Calu3 (cell line): ENCODE measurements at places on chromosomes 16 and 17. TPM values are rescaled to one million over a fixed set of nuclear protein-coding genes. Genes with fewer than 3 reads are reported as not detected.

DNA sequence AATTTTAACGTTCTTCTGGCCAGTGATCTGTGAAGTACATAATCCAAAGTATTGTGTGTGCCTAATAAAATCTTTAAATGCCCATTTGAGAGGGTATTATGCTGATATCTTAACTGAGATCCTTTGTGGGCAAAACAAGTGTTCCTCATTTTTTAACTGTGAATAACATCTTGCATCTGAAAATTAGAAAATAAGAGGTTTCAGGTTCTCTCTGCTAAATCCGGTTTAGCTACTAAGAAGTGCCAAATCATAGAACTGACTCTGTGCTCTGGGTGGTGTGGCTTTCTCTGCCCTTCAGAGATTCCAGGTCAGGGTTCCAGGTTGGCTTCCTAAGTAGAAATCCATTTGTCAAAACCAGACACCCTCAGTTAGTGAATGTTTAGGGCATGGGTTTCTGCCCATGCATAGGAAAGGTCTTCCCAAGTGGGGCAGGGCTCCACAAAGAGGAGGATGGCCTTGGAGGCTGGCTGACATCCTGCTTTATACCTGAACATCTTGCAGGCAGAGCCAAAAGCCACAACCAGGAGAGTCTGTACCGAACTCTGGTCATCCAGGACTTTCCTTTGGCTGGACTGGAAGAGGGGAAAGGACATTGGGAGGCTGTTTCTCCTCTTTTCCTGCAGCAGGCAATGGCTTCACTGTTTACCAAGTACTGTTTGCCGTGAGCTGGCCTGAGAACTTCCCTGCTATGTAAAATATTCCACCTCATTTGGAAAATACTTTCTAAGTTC lies 8.5 kb downstream of the ALDH3A2 start:
- H3K27ac ChIP-seq, result no peak overlapping the region
- H3K36me3 ChIP-seq, result no peaks in the 10 kb centered on the region
- peaks cover 13% of the 10 kb centered on the region for H3K4me1 ChIP-seq
- H3K27me3 ChIP-seq, result no peaks in the 10 kb centered on the region

DNA sequence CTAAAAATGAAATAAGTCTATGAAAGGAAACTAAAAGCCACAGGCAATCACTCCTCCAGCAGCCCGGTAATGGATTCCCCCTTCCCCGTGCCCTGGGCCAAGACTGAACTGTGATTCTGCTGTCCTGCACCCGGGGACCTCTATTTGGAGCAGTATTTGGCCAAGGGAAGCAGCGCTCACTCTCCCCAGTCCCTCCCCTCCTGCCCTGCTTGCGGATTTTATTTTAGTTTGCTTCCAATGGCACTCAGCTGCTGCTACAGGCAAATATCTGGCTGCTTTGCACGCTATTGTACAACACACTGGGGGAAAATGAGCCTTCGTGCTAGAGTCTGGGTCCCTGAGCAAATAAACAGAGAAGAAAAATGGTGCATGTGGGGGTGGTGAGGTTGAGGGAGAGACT lies 975.7 kb upstream of the RBFOX1 start:
- no peak overlapping the region for H3K27ac ChIP-seq
- H3K4me1 ChIP-seq, result no peaks in the 10 kb centered on the region
- no peak for DNase-seq
- H3K4me3 ChIP-seq, result no peak overlapping the region
- H3K36me3 ChIP-seq, result no peaks in the 10 kb centered on the region
- no peaks in the 10 kb centered on the region for H3K27me3 ChIP-seq

DNA sequence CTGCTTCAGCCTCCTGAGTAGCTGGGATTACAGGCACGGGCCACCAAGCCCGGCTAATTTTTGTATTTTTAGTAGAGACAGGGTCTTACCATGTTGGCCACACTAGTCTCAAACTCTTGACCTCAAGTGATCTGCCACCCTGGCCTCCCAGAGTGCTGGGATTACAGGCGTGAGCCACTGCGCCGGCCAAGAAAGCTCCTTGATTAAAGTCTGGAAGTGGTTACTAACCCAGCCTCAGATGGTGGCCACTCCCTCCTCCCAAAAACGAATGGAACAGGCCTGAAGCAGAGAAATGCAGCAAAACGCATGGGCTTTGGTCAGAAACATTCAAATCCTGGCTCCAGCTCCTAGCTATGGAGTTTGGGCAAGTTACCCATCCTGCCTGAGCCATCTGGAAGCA lies 11.3 kb downstream of the FKBP10 start:
- DNase-seq, result no peak
- H3K4me1 ChIP-seq, result no peaks in the 10 kb centered on the region
- H3K27ac ChIP-seq, result no peak overlapping the region
- H3K36me3 ChIP-seq, result peaks cover 25% of the 10 kb centered on the region

DNA sequence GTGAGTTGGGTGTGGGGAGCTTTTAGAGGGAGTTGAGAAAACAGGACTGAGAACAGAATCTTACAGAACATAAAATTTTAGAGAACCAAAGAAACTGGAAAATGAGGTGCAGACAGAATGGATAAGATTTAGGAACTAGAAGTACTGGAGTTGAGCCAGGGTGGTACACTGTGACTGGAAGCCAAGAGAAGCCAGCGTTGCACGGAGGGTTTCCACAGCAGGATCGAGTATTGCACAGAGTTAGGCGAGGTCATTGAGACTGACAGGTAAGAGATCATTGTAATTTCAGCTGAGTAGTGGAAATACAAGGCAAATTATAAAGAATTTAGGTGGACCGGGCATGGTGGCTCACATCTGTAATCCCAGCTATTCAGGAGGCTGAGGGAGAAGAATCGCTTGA lies 6.6 kb downstream of the GSDMA start:
- peaks cover 21% of the 10 kb centered on the region for H3K36me3 ChIP-seq
- DNase-seq, result peak; percentile 73
- H3K27ac ChIP-seq, result no peak overlapping the region
- peaks cover 26% of the 10 kb centered on the region for H3K4me1 ChIP-seq
- no peak overlapping the region for H3K4me3 ChIP-seq

- H3K27me3 ChIP-seq, result no peaks in the 10 kb centered on the region
- no peak overlapping the region for H3K4me3 ChIP-seq
Observed at GRCh38 chr16:84888450-84888849, 68.7 kb downstream of the CRISPLD2 start.

DNA sequence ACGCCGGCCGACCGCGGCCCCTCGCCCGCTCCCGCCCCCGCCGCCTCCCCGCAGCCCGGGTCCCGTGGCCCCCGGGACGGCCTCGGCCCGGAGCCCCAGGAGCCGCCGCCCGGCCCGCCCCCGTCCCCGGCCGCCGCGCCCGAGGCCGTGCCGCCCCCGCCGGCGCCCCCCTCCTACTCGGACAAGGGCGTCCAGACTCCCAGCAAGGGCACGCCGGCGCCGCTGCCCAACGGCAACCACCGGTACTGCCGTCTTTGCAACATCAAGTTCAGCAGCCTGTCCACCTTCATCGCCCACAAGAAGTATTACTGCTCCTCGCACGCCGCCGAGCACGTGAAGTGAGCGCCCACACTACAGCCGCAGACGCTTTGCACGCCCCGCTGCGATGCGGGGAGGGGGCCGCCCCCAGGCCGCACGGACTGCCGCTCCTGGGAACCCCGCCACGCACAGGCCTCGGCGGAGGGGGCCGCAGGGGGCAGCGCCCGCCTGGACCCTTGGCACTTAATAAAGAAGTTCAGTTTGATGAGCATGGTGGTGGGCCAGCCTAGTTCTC lies 35.5 kb upstream of the ZC3H18 start:
- no peak overlapping the region for H3K4me3 ChIP-seq
- no peaks in the 10 kb centered on the region for H3K4me1 ChIP-seq
- H3K27ac ChIP-seq, result no peak overlapping the region
- DNase-seq, result no peak
- peaks cover 35% of the 10 kb centered on the region for H3K27me3 ChIP-seq

DNA sequence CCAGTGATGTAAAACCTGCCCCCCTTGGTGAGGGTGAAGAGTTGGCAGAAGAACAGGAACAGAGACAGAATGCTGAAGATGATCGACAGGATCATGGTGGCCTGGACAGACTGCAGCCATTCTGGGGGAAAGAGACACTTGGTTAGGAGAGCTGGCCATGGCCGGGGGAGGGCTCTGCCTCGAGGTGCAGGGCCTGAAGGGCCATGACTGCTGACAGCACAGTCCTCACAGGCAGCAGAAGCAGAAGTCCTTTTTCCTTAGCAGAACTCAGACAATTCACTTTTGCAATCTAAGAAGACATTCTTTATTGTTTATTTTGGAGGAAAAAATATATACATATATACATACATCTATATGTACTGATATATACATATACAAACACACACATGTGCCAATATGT lies 25.6 kb downstream of the PMP22 start:
- no peak for DNase-seq
- no peak overlapping the region for H3K27ac ChIP-seq
- no peaks in the 10 kb centered on the region for H3K27me3 ChIP-seq
- no peaks in the 10 kb centered on the region for H3K4me1 ChIP-seq

DNA sequence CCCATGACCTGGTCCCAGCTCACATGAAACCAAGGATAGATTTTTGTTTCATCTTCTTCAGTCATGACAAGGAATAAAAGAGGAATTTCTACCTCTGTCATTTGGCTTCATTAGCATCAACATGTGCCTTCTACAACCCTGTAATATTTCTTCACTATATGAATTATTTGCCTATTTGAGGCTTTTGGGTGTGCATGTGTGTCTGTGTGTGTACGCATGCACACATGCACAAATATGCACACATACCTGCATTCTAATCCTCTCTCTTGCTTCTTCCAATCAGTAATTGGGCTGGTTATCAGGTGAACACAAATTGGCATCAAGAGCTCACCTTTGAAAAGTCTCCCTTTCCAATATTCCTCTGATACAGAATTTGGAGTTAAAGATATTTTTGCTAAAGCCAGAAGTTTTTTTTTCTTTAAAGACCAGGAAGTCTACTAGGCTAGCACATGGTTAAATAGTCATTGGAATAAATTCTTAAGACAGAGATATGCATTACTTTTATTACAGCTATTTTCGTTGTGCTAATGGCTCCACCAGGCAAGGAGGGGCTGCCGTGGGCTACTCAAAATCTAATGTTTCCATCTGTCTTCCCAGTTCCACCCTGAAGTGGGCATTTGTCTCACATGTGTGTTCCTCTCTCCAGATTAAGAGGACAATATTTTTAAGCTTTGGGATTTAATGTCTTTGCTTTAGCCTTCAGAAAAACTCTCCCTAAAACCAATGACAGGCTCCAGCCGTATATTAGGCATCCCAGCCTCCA lies 547.2 kb upstream of the CDH5 start:
- no peaks in the 10 kb centered on the region for H3K4me1 ChIP-seq
- DNase-seq, result no peak
- peaks cover 13% of the 10 kb centered on the region for H3K27me3 ChIP-seq
- H3K27ac ChIP-seq, result no peak overlapping the region
- H3K4me3 ChIP-seq, result no peak overlapping the region

DNA sequence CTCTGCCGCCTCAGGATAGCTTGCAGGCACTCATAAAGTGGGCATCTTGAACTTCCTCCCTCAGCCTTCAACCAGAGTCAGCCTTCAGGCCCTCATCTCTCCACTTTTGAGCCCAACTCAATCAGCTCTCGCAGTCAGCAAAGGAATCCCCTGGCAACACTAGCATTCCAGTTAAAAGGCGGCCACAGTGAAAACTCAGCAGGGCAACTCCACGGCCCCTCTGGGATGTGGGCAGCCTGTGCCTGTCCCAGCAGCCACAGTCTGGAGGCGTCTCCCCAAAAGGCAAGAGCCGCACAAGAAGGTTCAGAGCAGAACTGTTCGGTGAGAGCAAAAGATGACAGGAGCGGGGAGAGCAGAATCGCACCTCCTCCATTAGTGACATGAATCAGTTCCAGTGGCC lies 9.0 kb downstream of the TMEM11 start:
- no peaks in the 10 kb centered on the region for H3K27me3 ChIP-seq
- no peaks in the 10 kb centered on the region for H3K4me1 ChIP-seq
- H3K36me3 ChIP-seq, result no peaks in the 10 kb centered on the region
- H3K27ac ChIP-seq, result no peak overlapping the region

DNA sequence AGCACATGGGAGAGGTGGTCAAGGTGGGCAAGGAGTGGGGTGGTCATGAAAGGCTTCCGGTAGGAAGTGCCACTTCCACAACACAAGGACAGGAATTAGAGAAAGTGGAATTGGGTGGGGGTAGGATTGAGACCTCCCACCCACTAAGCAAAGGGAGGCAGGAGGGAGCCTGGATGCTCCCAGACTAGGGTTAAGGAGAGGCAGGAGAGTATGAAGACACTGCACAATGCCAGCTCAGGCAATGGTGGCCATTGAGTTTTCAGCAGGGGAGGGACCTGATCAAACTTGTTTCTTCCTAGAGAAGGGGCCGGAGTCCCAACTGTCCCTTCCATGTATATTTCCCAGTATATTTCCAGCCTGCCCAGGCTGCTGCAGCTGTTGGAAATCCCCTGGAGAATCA lies 3.1 kb upstream of the RAB11FIP4 start:
- DNase-seq, result no peak
- peaks cover 32% of the 10 kb centered on the region for H3K27me3 ChIP-seq
- no peaks in the 10 kb centered on the region for H3K4me1 ChIP-seq

DNA sequence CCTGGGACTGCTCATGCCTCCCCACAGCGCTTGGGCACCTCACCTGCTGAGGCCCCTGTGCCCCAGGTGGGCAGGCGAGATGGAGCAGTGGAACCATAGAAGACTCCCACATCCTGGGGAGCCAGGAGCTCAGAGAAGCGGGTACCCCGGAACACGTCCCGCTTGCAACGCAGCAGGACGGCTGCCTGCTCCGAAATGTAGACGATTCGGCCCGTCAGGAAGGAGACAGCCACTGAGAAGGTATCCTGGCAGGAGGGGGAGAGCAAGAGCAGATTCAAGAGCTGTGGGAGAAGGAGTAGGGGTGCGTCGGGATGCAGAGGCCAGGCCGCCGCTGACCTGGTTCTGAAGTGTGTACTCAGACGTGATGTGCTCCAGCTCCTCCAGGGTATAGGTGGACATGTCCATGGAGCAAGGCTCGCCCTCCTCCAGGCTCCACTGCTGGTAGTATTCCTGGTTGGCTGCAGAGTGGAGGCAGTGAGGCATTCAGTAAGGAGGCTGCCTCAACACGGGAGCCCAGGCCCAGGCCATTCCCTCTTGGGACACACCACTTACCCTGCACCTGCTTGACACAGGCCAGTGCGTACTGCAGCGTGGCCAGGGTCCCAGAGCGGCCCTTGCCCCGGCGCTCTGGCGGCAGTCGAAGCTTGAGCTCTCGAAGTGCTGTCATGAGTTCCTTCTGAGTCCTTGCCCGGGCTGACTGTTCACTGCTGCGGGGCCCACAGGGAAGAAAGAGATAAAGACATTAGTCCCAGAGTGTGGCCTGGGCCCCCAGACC lies 2.6 kb downstream of the PER1 start:
- H3K36me3 ChIP-seq, result peaks cover 23% of the 10 kb centered on the region
- H3K27me3 ChIP-seq, result no peaks in the 10 kb centered on the region

GRCh38 chr16:83420206-83420760 lies 387.5 kb upstream of the HSBP1 start:
- DNase-seq, result no peak
- H3K27me3 ChIP-seq, result no peaks in the 10 kb centered on the region
- H3K4me3 ChIP-seq, result no peak overlapping the region
- no peak overlapping the region for H3K27ac ChIP-seq

GRCh38 chr16:72824027-72824426 lies 223.9 kb downstream of the ZFHX3 start:
- DNase-seq, result no peak
- H3K27ac ChIP-seq, result no peak overlapping the region
- no peaks in the 10 kb centered on the region for H3K4me1 ChIP-seq
- H3K27me3 ChIP-seq, result no peaks in the 10 kb centered on the region

GRCh38 chr16:852451-853185 lies 52.1 kb upstream of the GNG13 start:
- DNase-seq, result no peak
- no peaks in the 10 kb centered on the region for H3K27me3 ChIP-seq
- no peak overlapping the region for H3K4me3 ChIP-seq

NCOR1 gene
- total RNA-seq, result 84.0 and 91.4 TPM in 2 replicates

TRPV3 gene
- 0.38 and 0.49 TPM in 2 replicates for total RNA-seq

KRTAP2-2 gene
- total RNA-seq, result not detected in 2 replicates

PRAC1 gene
- not detected in 2 replicates for total RNA-seq

DYNLL2 gene
- total RNA-seq, result 24.8 and 29.2 TPM in 2 replicates

SLC16A5 gene
- total RNA-seq, result 124 and 187 TPM in 2 replicates

SLX1A gene
- 45.0 and 71.1 TPM in 2 replicates for total RNA-seq

HBQ1 gene
- not detected in 2 replicates for total RNA-seq
